Mucosa of descending colon (tissue), 3 donors: ENCODE measurements at places on chromosomes 4 and X. TPM values are rescaled to one million over a fixed set of nuclear protein-coding genes. Genes with fewer than 3 reads are reported as not detected.

BMP3 gene
- 20.9 TPM for total RNA-seq

CT83 gene
- total RNA-seq: not detected

CLDN2 gene
- total RNA-seq: 0.09 TPM

CAPN6 gene
- 4.9 TPM for total RNA-seq

VCX3A gene
- not detected for total RNA-seq

POLR2B gene
- total RNA-seq: 78.8 TPM

CXCL11 gene
- total RNA-seq: not detected

DNA sequence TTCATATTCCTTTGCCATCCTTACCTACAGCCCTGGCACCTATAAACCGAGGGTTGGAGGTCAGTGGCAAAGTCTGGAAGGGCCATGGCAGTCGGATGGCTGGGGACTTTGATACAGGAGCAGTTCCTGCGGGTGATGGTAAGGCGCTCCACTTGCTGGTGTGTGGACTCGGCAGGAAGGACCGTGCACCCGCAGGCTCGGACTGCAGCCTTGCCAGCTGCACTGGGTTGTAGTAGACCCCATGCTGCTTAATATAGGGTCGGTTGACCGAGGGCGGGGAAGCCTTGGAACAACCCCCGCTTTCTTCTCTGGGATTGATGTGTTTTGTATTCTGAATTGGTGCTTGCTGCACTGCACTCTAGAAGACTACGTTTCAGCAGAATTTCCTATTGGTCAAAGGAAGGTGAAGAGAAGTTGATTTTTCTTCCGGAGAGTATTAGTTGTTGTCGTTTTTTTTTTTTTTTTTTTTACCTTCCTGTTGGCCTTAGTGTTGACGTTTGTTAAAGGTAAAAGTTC is 638 bp downstream of the BLTP1 start:
- peak; percentile 73 for DNase-seq

- DNase-seq: no peak
These were observed 91.3 kb downstream of the MOSPD2 start for GRCh38 chrX:14964500-14964899.

DNA sequence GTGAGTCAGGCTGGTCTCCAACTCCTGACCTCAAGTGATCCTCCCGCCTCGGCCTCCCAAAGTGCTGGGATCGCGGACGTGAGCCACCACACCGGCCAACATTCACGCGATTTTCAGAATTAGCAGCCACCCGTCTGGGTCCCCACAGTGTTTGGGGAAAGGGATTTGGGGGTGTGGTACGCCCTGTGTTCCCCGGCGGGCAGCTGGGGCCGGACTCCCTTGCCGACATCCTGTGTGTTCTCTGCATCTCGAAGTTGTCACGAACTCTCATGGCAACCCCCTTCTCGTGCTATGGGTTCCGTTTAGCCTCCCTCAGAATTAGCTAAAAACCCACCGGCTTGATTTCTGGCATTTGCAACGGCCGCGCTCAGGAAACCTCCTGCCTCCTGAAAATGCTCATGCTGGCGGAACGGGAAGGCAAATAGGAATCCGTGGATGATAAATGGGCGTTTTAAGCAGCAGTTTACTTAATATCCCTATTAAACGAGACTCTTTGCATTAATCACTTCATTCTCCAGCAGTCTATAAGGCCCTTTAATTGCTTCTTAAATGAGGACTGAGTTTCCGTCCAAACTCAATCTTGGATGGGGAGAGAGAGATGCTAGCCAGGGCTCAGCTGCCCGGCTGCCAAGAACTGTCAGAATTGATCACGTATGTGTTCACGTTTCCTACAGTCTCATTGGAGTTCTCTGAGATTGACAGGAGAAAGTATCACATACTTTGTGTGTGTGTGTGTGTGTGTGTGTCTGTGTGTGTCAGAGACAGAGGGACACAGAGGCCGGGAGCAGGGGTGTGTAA is 78.9 kb upstream of the PPP2R3B start:
- no peak for DNase-seq

DNA sequence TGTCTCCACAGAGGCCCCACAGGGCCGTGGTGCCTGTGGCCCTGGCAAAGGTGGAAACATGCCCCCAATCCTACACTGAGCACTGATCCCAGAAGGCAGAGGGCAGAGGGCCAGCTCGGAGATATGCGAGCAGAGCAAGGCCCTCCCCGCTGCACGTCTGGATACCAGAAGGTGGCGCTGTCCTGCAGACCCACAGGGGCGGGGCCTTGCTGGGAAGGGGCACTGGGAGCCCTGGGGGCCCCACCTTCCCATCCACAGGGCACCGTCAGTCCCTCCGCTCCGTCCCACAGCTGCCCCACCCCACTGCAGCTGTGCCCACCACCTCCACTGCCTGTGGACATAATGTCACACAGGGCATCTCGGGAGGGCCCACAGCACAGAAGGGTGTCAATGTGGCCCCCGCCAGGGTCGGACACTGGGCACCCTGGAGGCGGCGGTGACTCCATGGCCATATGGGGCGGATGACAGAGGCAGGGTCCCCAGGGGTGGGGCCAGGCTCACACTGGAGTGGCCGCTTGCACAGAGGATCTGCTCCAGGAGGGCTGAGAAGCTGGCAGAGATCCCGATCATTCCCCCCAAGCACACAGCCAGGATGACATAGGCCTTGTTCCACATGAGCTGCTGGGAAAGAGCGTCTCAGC is 4.8 kb downstream of the SLC49A3 start:
- peak; percentile 84 for DNase-seq

DNA sequence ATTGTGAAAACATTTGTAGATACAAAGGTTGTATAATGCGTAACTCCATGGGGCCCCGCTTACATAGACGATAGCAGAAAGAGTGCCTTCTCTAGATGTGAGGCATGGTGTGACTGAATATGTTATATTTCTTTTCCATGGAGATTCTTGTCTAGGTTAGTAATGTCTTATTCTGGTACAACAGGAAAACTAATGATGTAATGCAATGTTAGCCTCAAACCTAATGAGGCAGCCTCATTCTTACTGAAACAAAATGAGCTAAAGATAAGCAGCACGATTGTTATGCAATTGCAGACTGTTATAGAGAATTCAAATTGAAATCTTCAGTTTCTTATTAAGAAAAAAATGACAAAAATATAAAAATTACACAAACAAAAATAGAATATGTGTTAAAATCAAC is 171.1 kb upstream of the ANKRD50 start:
- DNase-seq: no peak

GRCh38 chrX:33171041-33171440 is 40.3 kb downstream of the DMD start:
- DNase-seq: no peak

DNA sequence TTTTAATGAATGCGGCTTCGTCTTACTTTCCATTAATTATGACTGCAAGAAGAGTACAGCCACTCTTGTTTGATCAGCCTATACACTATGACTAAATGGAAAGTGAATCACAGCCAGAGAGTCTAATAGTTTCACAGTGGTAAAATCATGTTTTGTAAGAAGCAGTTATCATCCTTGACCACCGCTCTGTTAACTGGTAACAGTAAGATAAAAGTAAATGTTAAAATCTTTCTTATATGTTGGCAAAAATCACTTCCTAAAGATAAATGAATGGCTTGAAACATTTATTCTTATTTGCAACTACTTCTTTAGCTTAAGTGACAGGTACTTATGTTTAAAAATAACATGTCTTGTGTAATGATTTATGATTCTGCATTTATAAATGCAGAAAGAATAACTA is 13.2 kb downstream of the GALNT7 start:
- no peak for DNase-seq

GRCh38 chr4:170005472-170005871 is 20.7 kb downstream of the MFAP3L start:
- DNase-seq: no peak

GRCh38 chr4:31080887-31081286 is 360.7 kb downstream of the PCDH7 start:
- DNase-seq: no peak

- no peak for DNase-seq
These were observed 514.2 kb upstream of the GALNT7 start for GRCh38 chr4:172654457-172654856.

DNA sequence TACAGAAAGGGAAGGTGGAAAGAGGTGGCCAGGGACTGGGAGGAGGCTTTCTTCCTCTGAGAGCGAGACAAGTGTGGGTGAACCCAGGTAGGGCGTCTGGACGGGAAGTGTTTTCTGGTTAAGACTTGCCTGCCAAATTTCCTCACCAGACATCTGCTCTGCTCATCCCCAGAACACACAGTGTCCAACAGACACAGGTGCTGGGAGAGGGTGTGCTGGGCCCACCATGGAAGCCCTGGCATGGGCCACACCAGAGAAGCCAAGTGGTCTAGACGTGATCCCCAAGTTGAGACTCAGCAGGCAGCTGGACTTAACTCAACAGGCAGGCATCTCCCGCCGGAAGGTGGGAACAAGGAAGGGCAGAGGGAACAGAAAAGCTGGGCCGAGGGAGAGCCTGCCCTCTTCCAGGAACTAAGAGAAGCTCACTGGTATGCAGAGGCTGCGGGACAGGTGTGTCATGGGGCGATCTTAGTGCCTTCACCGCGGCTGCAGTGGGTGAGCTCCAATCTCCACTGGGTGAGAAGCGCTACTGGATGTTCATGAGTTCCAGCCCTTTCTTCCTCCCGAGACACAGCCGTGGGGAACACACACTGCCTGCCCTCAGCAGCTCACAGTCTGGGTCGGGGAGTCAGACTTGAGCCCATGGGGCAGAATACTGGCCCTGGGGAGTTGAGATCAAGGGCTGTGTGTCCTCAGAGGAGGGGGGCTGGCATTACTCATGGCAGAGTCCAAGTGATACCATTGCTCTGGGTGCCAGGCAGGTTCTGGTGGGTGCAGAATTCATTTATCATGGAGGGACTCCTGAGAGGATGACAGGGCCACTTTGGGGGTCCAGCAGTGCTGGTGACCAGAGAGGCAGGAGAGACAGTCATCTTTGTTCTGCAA is 110.2 kb downstream of the CPZ start:
- no peak for DNase-seq

DNA sequence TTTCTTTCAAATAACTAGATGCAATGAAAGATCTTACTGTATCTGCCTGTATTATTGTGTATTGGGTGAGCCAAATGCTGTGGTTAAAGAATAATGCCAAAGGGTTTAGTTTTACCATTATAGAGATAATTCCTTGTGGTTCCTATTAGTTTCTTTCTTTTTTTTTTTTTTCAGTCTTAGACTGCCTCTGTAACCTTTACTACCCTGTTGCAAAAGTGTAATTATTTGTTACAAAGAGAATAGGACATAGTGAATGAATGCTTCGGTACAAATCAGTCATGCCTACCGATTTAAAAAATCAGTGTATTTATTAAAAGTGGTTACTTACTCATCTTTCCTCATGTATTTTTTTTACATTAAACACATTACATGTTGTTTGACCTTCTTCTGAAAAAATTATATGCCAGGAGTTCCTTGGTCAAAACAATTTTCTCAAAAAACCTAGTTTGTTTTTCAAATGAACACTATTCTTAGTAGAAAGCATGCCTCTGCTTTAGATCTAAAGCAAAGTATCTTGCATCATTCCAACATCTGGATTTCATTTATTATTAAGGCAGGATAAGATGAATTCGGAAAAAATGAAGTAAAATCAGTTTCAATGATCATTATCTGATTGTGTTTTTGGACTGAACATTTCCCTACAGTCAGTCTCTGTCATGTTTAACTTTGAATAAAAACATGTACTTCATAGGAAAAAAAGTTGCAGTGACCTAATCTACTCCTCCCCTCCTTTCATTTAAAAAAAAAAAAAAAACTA is 21.2 kb upstream of the SYNPO2 start:
- DNase-seq: no peak

- no peak for DNase-seq
These were observed 209.3 kb upstream of the MAOA start for GRCh38 chrX:43446752-43447151.

- DNase-seq: peak; percentile 67
These were observed 778 bp downstream of the CASP3 start for GRCh38 chr4:184648313-184649025.

- DNase-seq: no peak
These were observed 84.8 kb downstream of the LIMCH1 start for GRCh38 chr4:41622787-41623186.

- no peak for DNase-seq
These were observed 41.0 kb downstream of the MID1 start for GRCh38 chrX:10579112-10580011.

- no peak for DNase-seq
These were observed 44.6 kb upstream of the UGT2A1 start for GRCh38 chr4:69697536-69698242.

GRCh38 chr4:87783781-87784180 is 15.6 kb upstream of the IBSP start:
- DNase-seq: no peak

DNA sequence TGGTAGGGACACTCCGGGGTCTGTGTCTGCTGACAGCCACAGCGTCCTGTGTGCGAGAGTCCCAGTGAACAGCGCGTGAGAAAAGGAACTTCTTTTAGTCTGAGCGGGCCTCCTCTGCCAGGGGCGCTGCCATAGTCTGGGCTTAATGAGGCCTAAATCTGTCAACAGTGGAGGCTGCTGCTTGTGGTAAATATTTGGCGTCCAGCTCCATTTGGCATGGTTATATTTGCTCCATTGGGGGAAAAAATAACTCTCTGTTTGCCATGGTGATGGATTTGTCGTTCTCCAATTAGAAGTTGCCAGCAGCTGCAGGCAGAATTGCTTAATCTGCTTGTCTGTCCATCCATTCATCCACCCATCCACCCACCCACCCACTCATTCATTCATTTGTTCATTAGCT is 71.4 kb upstream of the PSAPL1 start:
- no peak for DNase-seq

GRCh38 chr4:16731776-16732380 is 166.6 kb downstream of the LDB2 start:
- no peak for DNase-seq

DNA sequence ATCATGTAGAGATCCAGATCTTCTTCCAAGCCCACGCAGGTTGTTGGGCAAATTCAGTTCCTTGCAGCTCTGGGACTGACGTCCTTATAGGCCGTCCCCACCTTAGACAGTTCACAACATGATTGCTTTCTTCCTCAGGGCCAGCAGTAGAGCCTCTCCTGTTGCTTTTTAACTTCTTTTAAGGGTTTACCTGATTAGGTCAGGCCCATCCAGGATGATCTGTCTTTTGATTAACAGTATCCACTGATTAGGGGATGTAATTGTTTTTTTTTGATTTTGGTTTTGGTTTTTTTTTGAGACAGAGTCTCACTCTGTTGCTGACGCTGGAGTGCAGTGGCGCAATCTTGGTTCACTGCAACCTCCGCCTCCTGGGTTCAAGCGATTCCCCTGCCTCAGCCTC is 109.1 kb upstream of the BMPR1B start:
- no peak for DNase-seq
